ENCODE measurements at places on chromosomes 3 and 15.

- peak; percentile 12 for DNase-seq
These were observed 26.6 kb downstream of the CGGBP1 start for GRCh38 chr3:88032245-88032644.

DNA sequence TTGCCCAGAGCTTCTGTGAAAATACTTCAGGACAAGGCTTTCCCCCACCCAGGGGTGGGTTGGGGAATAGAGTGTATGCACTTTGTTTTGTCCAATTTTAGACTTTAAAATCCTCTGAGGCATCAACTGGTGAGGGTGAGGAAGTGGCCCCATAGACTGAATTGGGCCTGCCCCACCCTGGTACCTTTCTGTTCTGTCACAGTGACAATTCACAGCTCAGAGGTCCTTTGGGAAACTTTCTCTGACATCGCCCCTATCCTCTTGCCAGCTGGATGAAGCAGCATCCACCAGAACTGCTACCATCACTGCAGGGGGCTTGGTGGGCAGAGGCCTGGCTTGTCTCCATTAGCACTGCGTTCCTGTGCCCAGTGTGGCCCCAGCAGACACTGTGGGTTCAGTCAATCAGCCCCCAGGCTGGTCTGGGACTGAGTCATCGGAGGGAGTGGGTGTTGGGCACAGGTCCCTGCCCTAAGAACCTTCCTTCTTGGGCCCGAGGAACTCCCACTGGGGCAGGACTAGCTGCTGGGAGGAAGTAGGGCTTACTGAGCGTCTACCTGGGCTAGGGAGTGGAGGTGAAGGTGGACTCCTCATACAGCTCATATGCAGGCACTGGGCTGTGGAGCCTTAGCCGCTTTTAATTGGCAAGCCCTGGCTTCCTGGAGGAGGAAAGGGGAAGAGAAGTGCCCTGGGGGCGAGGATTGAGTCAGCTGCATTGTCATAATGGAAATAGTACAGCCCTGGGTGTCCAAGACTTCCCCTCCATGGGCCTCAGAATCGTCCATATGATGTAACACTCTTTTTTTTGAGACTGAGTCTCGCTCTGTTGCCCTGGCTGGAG lies 1.5 kb upstream of the PPM1M start:
- DNase-seq = peak; percentile 89

DNA sequence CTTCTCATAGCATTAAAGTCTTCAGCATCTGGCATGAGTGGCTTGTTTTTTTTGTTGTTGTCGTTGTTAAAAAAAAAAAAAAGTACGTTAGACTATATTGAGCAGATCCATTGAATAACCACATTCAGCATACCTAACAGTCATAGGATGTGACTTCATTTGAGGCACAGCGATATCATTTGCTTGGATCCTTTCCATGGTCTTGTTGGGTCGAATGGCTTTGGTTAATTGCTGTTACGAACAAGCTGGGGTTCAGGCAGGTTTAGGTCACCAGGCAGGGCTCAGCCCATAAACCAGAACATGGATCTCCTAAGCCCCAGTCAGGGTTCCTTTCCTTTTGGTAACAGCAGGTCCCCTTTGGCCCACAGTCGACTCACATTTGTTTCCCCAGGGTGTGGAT lies 76.2 kb downstream of the POLR2M start:
- peak; percentile 77 for DNase-seq

DNA sequence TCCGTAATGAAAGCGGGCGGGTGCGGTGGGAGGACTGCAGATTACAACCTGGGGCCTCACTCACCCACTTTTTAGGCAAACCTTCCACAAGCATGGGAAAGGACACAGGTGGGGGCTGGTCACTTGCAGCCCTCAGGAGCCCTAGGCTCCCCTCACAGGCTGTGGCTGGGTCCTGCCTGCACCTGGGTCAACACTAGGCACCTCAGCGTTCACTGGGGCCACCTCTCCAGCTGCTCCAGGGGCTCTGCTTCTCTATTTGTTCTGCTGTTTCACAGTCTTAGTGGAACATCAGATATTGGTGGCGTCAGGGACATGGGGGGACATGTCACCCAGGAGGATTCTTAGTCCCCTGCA lies 30.1 kb upstream of the TMEM115 start:
- no peak for DNase-seq

DNA sequence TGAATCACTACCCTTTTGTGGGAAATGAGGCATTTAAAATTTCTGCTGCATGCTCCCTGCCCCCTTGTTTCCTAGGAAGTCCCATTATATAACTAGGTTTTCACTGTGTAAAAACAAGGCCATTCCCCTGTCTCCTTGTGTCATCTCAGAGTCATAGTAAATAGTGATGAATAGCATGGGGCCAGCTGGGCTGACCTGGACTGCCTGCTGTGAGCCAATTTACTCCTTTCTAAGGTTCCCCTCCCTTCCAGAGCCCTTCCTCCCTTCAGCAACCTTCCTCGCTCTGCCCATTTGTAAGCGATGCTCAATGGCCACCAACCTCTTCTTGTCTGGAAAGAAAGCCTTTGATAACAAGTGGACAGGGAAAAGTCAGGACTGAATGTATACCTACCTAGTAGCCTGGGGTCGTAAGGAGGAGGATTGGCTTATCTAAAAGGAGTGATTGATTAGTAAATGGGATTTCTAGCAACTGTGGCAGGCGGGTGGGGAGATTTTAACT lies 11.7 kb downstream of the ITGA11 start:
- no peak for DNase-seq

- DNase-seq = no peak
These were observed 37.6 kb downstream of the GMPS start for GRCh38 chr3:155908086-155908485.

GRCh38 chr15:59011262-59011952 lies 23.9 kb downstream of the RNF111 start:
- no peak for DNase-seq
